SW 1271 (cell line): ENCODE measurements at places on chromosomes 5 and 9.

- no peak for DNase-seq
Measured at GRCh38 chr9:130555061-130555460, 24.3 kb upstream of the FUBP3 start.

DNA sequence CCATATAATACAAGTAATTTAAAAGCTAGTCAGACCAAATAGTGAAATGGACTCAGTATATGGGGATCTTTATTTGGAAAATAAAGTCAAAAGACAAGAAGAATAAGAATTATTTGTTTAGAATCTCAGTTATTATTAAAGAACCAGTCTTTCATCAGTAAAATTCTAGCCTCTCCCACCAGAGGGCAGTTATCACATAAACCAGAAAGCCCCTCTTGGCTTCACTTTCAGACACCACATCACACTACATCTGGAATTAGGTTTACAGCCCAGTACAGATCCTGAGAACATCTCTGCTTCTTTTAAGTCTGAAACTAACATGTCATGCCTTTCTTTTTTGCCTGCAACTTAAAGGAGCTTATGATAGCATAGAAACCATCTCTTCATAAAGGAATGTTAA, 12.2 kb upstream of the HSPB3 start:
- peak; percentile 23 for DNase-seq

DNA sequence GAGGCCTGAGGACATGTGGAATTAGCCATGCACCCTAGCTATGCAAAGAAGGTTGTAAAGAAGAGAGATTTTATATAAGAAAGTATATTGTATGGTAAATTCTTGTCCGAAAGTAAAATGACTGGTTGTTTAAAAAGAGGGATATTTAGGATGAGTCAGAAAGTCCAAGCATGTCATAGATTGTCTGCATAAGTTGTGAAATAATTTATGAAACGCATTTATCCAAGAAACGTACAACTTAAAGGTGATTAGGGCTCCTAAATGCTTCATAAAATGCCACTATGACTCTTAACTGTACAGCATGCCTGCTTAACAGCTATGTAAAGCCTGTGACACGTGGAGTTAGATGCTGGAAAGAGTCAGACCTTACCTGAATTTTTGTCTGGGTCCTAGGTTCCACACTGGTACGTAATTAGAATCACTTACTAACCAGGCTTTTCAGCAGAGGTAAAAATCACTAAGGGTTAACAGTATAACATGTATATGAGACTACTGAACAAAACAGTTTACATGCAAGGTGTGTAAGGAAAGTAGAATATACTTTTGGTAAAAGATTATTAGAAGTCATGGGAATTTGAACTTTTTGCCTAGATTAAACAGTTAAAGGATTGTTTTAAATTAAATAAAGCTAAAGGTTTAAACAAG, 37.0 kb upstream of the ARL15 start:
- no peak for DNase-seq

- DNase-seq: no peak
Measured at GRCh38 chr5:36105819-36106218, 39.1 kb upstream of the UGT3A2 start.

DNA sequence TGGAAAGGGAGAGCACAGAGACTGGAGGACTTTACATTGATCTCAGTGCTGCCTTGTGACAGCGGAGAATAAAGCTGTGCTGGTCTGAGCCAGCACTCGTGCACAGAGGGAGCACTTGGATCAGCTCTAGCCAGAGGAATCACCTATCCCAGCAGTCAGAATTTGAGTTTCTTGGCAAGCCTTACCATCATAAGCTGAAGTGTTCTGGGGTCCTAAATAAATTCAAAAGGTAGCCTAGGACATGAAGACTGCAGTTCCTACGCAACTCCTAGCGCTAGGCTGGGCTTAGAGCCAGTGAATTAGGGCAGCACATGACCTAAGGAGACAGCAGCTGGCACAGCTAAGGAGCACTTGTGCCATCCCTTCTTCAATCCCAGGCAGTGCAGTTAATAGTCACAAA, 119.5 kb downstream of the HMHB1 start:
- DNase-seq: no peak

GRCh38 chr5:113357696-113358476, 76.9 kb downstream of the TSSK1B start:
- DNase-seq: no peak

- no peak for DNase-seq
Measured at GRCh38 chr5:97163360-97163764, 19.7 kb downstream of the RIOK2 start.

DNA sequence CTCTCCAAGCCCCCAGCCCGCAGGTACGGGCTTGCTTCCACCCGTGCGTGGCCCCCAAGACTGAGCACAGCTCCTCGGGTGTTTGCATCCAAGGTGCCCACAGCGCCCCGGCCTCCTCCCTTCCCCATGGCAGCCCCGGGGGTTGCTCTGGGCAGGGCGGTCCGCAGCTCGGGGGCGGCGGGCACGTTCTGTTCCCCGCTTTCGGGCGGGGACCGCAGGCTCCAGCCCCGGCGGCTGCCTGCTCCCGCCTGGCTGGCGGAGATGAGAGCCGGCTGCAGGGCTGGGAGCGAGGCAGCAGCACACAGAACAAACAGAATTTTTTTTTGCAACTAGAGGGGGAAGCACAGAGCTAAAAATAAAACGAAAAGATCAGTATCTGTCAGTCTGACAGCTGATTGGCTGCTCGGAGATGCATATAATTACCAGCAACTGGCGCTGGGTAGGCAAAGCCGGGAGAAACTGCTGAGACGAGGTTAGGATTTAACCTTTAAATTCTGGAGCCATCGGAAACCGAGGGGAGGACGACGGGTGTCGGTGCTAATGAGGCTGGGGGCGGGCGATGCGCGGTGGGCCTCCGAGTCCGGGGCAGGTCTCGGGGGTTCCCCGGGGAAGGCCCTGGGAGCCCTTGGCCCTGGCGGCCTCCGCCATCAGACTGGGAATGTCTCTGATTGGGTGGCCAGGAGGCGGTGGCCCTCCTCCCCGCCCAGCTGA, 142.7 kb upstream of the IER5L start:
- no peak for DNase-seq

DNA sequence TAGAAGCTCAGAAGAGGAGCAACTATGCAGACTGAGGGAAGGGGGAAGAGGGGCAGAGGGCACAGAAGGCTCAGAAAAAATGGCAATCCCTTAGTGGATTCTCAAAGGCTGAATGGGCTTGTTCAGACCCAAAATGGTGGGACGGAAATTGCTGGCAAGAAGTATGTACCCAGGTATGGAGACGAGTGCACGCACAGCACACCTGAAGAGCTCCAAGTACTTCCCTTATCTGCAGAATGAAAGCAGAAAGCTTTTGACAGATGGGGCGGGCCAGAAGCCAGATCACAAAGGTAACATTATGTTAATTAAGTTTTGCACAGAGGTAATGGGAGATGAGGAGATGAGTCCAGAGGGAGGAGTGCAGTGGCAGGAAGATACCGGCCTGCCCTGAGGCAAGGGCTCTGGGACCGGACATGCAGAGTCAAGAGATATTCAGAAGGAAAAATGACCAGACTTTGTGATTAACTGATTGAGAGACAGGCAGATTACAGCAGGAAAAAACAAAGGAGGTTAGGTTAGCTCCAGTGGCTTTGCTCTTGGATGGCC, 138.1 kb upstream of the PIK3R1 start:
- no peak for DNase-seq

DNA sequence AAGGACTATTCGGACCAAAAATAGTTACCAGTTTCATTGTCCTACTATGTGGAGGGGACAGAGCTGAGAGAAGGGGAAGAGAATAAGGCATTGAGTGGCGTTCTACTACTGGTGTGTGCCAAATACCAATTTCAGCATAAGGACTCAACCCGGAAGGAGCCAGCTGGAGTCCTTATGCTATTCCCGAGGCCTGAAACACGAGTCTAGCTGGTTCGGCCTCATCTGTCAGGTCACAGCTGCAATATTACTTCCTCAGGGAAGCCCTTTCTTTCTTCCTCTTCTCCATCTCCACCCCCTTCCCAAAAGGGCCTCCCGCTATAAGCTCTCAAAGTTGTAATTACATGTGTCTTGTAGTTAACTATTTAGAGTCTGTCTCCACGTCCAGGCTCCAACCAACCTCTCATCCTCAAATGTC, 20.5 kb upstream of the FER start:
- no peak for DNase-seq

- DNase-seq: no peak
Measured at GRCh38 chr9:134066913-134067851, 644 bp downstream of the BRD3 start.

DNA sequence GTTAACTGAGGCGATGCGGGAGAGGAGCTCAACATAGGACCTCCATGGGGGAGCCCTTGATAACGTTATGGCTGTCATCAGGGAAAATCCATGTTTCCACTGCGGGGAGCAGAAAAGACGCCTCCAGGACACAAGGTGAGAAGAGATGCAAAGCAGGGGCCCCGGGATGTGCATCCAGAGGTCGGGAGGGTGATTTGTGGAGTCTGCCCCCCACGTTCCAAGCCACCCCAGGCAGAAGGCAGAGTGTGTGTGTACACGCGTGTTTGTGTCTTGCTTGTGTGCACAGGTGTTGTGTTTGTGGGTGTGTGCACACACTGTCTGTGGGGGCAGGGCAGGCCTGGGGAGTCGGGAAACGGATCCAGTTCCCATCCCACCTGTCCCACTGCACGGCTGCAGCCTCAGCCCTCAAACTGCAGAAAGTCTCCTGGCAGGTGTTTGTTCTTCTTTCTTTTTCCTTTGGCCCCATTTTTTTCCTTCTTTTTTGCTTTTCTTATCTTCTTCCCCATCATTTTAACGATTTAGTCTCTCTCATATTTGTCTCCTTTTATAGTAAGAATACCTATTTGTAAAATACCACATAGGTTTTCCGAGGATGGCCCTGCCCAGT, 17.4 kb upstream of the PLEKHG4B start:
- no peak for DNase-seq

DNA sequence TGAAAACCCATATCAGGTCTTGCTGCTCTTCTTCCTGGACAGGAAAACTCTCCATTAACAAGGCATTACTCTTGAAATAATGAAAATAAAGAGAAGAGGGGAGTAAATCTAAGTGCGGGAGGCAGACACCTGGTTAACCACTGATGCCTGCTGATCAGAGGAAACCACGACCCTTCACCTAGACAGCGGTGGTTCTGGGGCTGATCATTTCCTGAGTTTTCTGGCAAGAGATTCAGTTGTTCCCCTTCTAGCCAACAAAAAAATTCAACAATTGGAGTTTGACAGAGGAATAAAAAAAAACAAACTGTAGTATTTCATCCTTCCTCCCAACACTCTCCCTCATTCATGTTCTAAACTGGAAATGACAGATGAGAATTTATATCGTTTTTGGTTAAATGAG, 3.0 kb downstream of the RLN2 start:
- DNase-seq: no peak

GRCh38 chr9:87327575-87328125, 170.0 kb upstream of the DAPK1 start:
- DNase-seq: no peak

DNA sequence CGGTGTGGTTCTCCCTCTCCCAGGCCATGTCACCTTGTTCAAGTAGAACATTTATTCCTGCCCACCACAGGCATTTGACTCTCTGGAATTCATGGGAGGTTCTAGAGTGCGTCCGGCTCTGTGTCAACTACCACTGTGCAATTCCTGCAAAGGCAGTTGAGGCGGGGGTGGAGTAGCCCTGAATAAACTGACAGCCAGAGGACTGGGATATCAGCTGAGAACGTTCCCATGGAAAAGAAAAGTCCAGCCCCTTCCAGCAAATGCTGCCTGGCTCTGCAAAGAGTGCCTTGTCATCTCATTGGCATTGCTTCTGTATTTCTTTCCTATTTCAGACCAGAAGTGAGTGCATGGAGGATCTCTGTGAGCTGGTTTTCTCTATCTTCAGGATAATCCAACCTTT, 18.9 kb upstream of the MEGF9 start:
- no peak for DNase-seq

- no peak for DNase-seq
Measured at GRCh38 chr5:68884883-68885282, 208.9 kb upstream of the SLC30A5 start.

- no peak for DNase-seq
Measured at GRCh38 chr5:146369691-146370090, 31.1 kb downstream of the POU4F3 start.

DNA sequence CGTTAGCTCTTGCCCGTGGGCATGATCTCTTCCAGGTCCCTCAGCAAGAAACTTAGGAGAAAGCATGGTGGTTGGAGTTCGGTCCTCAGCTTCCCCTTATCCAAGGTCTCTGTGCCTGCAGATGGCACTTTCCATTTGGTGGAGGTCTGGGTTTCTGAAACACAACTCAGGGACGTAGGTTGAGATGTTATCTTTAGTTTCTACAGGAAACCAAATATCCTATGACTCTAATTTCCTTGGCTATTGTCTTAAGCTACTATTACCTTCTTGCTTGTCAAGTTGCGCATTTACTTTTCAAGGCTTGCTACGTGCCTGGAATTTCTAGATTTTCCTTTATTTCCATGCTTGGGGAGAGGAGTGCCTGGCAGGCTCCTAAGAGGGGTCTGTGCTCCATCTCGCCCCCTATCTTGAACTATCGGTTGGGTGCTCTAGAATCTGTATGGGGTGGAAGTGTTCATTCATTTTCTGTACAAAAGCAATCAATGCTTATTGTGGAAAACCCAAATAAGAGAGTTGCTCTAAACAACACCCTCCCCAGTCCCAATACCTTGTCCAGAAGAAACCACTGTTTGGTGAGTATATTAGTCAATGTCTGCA, 32.9 kb upstream of the KCNIP1 start:
- DNase-seq: no peak

GRCh38 chr5:8241076-8241475, 372.1 kb downstream of the MTRR start:
- DNase-seq: no peak

- no peak for DNase-seq
Measured at GRCh38 chr5:58787987-58788386, 205.1 kb downstream of the RAB3C start.

GRCh38 chr5:126963822-126964375, 66.5 kb downstream of the MARCHF3 start:
- no peak for DNase-seq

DNA sequence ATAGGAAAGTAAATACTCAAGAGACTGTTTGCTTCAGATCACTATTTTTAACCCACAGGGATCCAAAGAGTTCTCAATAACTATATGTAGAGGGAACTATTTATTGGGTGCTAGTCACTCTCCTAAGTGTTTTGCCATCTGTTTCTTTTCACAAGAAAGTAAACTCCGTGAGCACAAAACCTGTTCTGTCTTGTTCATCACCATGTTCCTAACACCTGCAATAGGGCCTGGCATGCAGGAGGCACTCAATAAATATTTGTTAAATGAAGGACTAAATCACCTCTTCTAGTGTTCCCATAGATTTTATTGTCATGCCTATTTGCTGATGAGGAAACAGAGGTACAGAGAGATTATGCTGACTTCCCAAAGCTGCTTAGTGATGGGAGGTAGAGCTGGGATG, 118.2 kb downstream of the VCAN start:
- no peak for DNase-seq
